ENCODE measurements at places on chromosomes 6 and 20.

DNA sequence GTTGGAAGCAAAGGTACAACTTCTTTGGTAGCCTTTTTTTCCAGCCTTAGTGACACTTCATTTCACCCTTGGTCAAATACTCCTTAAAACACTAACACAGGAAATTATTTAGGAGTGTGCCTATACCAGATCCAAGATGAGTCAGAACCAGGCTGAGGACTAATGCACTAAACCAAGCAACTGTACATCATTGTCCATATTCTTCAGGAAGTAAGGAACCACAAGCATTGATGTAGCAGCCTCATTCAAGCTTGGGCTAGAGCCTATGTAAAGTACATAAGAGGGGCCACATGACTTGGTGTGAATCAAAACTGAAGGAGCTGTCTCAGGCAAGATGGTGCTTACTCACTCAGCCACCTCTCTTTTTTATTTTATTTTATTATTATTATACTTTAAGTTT, 20.7 kb upstream of the ADGB start:
- no peak for DNase-seq

GRCh38 chr6:1164600-1164999, 147.3 kb upstream of the FOXQ1 start:
- no peak for DNase-seq

- no peak for DNase-seq
Measured at GRCh38 chr6:107690643-107691061, 133.5 kb downstream of the SCML4 start.

DNA sequence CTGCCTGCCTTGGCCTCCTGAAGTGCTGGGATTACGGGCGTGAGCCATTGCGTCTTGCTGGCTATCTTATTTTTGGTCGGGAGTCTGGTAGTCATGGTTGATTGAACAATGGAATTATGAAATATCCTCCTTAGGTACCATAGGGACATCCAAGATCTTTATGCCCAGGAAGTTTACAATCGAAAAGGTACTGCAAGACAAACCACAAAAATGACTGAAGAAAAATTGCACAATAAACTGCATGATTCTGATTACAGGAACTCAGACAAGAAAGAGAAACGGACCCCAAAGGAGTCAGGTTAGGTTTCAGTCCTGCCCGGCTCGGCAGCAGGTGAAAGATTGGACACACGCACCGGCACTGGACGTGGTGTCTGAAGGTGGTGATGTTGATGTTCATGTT, 5.3 kb downstream of the SLC26A8 start:
- DNase-seq: no peak

GRCh38 chr6:11103065-11103464, 8.5 kb downstream of the ERVFRD-1 start:
- no peak for DNase-seq

DNA sequence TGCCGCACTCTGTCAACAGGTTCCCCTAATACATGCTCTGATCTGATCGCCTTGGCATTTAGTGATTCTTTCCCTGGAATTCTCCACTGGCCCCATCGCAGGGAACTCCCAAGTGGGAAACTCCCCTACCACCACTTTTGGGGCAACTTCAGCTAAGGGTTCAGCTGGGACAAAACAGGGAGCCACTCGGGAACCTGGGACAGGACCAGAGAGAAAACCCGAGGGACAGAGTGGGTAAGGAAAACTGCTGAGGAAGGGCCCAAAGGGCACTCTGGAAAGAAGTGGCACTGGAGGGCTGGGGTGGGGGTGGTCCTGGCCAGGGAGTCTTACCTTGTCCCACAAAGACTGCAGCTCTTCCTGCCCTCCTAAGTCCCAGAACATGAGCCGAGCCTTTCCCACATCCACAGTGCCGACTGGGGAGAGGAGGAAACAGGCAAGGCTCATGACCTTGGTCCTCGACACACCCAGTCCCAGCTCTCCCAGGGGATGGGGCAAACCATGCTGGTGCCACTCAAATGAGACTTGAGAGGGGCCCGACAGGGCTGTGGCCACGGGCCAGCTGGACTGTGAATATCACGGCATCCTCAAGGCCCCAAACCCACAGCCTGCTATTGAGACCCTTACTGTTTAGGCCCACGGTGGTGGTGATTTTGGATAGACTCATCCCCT, 1.6 kb downstream of the ARFRP1 start:
- no peak for DNase-seq

- no peak for DNase-seq
Measured at GRCh38 chr6:139860203-139860602, 485.8 kb upstream of the CITED2 start.

DNA sequence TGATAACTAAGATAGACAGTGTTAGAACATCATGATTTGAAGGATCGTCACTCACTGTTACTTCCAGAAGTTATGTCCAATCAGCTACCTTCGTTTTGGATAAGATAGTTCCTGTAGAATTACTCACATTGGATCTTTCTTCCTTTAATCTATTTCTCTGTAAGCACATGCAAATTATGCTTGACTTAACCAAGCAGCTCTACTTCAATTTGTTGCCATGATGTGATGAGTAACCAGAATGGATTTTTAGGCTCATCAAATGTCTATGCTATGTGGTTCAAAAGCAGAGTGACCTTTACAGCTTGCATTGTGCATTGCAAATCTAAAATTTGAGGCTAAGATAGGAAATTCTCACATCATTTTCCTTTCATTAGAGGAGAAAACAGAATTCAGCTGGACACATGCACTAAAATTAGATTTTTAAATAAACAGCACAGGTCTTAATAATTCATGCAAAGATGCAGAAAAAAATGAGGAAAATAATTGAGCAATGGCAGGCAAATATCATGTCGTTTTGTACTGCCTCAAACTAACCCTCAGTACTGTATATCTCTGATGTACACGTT, 76.7 kb upstream of the ZFP64 start:
- DNase-seq: no peak

DNA sequence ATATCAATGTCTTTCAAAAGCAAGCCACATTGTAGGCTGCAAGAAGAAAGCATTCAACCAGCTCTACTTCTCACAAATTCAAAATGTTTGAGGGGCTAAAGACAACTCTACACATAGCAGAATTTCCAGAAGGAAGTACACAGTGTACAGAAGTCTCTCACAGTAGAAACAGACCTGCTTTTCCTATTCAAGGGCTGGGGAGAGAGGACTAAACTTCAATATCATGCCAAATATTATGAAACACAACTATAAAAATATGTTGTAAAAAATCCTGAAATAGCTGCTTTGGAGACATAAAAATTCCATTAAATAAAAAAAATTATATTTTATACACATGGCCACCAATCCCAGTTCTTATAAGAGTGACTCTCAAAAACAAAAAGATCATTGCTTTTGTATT, 70.8 kb upstream of the IPCEF1 start:
- DNase-seq: no peak

DNA sequence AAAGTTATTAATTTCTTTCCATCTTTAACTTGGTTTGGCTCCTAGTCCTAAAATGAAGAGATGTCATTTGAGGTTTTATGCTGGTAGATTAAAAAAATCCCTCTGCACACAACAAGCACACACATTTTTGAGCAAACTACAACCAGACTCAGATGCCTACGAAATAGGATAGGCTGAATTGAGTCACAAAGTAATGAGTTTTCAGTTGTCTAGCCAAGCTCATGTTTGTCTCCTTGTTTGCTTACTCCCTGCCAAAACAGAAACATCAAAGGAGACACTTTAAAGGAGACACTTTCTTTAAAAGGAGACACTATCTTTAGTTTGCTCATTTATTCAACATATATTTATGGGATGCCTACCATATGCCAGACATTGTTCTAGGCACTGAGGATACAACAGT, 56.2 kb downstream of the TPBG start:
- peak; percentile 67 for DNase-seq

GRCh38 chr6:132341646-132342045, 59.6 kb downstream of the MOXD1 start:
- DNase-seq: no peak

- peak; percentile 78 for DNase-seq
Measured at GRCh38 chr20:9068233-9068801, 570 bp upstream of the PLCB4 start.

GRCh38 chr6:49847673-49848072, 18.7 kb downstream of the CRISP1 start:
- DNase-seq: no peak

GRCh38 chr6:26501482-26501986, 1.4 kb downstream of the BTN1A1 start:
- peak; percentile 10 for DNase-seq

GRCh38 chr6:72561629-72562028, 60.2 kb upstream of the KCNQ5 start:
- no peak for DNase-seq

DNA sequence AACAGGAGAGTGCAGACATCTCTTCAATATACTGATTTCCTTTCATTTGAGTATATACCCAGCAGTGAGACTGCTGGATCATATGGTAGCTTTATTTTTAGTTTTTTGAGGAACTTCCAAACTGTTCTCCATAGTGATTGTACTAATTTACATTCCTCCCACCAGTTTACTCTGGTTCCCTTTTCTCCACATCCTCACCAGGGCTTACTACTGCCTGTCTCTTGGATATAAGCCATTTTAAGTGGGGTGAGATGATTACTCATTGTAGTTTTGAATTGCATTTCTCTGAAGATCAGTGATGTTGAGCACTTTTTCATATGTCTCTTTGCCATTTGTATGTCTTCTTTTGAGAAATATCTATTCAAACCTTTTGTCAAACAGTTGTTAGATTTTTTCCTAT, 64.9 kb upstream of the HMGCLL1 start:
- no peak for DNase-seq

DNA sequence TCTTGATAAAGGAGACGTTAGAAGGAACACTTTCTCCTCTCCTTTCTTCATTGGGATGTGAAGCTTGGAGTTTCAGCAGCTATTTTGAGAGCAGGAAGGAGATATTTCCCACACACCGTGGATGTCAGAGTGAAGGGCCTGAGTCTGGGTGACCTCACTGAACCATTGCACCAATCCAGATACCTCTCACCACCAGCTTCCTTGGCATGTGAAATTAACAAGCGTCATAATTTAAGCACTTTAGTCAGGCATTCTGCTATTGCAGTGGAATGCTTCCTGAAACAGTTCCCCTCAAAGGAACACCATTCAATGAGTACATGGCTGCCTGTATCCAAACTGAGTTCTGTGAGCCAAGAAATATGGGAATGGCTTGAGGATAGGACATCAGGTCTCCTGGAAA, 83.7 kb downstream of the CHMP4B start:
- no peak for DNase-seq

- no peak for DNase-seq
Measured at GRCh38 chr20:18011951-18012645, 43.3 kb downstream of the MGME1 start.

DNA sequence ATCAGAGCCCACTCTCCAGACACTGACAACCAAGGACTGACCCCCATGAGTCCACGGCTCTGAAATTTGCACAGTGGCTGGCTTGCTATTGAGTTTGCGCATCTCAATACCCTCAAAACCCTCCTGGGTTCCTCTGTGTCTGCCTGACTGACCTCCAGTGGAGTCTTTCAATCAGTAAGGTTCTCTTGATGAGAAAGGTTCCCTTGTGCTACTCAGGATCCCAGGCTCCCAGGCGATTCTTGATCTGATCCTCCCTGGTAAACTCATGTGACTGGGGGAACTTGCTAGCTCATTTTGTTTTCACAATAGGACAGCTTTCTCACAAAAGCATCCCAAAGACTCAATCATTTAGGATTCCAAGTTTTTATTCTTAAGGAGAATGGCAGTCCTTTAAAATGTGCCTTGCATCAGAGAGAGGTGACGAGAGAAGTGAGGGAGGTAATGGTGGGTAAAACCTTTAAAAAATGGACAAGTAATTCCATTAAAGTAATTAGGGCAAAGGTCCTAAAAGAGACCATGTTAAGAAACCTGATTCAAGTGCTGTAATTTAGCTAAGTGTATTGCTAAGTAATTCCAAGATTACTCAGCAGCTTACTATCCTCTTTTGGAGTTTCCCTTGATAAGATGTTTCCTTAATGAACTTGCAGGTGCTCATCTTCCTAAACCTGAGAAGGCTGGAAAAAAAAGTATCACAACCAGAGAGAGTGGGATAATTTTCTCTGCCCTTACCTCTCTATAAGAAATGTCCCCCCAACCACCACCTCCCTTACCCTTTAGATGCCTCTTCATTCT, 304.7 kb upstream of the SGK1 start:
- no peak for DNase-seq

DNA sequence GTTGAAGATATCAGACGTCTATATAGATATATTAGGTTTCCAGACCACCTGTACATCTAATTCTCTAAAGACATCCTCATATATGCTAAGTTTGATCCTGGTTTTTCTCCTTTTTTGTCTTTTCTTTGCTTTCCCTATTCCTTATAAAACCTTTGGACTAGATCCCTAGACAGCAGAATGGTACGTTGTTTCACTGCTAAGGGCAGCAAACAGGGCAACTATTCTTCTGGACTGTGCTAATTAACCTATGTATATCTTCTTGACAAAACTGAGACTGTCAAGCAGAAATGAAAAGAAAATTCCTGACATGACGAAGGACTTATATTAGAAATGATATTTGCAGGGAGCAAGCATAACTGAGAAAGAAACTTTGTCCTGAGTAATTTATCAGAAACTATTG, 19.1 kb downstream of the ME1 start:
- no peak for DNase-seq

- DNase-seq: no peak
Measured at GRCh38 chr6:147005499-147005898, 198.7 kb upstream of the STXBP5 start.

DNA sequence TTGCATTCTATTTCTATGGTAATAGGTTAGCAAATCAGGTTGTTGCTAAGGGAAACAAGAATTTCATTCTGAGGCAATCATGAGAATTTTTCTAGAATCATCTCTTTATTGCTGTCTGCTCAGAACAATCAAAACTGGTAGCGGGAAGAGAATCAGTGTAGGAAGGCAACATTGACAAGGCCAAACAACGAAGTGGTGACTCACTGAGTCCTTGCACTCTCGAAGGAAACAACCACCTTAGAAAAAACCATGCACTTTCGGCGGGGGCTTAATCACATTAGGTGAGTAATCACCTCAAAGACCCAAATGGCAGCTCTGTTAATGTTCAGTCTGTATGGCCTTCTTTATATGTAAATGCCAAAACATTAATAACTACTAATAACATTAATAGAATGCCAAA, 78.8 kb upstream of the MAP7 start:
- no peak for DNase-seq

DNA sequence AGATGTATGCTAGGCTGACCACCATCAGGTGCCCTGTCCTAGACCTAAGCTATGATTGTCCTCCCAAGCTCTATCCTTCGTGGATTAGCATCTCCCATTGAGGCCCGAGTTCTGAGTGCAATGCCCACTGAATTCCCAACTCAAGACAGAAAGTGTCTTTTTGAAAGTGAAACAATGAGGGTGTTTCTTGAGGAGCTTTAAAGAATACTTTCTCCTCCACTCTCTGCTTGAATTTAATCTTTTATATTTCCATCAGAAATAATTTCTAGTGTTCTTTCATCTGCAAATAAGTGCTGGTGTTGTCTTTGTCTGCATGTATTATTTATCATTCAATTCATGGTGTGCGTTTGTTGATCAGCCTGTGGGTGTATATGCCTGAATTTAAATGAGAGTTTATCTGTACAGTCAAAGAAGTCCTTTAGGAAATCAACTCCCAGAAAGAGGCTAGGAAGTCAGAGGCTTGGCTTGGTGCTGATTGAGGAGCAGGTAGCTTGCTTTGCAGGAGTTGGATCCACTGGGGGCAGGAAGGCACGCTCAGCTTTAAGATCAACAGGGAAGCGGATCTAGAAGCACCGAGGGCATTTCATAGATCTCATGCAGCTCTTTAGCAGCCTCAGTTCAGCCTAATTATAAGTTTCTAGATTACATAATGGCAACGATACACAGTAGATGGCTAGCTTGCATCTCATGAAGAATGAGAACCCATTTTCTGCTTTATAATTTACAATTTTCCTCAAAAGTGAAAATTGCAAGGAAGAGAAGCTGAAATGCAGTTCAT, 36.0 kb upstream of the CCN6 start:
- DNase-seq: no peak

All from brain (organoid and tissue), 16 donors.